ENCODE measurements at places on chromosomes 5 and 9.

DNA sequence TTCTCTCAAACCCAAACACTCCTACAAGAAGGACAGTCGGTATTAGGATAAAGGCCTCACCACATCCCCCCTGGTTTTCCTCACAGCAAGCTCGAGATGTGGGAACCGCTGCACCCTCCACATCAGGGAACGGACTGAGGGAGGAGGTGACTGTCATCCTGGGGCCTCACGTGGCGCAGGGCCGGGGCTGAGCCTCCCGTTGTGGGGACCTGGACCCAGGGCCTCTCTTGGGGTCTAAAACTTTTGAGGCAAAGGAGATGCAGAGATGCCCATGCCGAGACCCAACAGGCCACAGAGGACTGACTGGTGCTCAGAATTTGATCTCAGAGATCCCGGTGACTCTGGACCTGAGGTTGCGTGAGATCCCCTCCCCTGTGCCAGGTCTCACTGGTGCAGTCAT, 72.7 kb downstream of the MRPL36 start:
- no peak for DNase-seq

DNA sequence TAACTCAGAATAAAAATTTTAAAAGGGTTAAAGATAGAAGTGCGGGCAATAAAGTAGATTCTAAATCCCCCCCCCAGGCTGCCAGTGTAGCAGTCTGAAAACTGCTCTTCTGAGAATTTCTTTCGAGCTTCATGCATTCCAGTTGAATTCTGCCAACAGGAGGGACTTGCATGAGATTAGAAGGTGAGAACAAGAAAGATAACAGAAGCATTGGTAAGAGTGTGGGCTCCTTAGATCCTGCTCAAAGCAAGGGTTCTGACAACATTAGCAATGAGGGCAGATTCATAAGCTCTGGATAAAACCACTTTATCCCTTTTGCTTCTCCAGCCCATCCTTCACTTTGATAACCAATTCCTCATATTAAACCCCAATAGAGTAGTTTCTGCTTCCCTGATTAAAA, 235.9 kb upstream of the CDH6 start:
- DNase-seq, result no peak

DNA sequence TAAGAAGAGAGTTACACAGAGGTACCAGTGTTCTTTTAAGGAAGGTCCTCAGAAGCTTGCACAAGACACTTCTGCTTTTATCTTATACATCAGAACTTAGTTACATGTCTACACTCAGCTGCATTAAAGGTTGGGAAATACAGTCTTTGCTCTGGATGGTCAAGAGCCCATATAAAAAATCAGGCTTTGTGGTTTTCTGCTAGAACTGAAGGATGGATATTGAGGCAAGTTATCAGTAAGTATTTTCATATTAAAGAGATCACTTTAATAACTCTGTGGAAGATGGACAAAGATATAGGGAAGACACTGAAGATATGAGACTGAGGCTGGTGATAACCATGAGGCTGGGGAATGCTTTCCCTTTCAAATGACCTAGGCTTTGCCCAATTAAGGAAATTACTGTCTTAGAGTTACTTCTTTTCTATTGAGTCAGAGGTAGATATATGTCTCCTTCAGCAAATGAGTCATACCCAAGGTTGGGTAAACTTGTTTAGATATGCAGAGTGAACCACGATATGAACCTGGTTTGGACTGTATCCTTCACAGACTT, 87.0 kb upstream of the TNC start:
- DNase-seq, result peak; percentile 60

- DNase-seq, result no peak
Observed at GRCh38 chr9:89518466-89519365, 20.8 kb upstream of the SEMA4D start.

DNA sequence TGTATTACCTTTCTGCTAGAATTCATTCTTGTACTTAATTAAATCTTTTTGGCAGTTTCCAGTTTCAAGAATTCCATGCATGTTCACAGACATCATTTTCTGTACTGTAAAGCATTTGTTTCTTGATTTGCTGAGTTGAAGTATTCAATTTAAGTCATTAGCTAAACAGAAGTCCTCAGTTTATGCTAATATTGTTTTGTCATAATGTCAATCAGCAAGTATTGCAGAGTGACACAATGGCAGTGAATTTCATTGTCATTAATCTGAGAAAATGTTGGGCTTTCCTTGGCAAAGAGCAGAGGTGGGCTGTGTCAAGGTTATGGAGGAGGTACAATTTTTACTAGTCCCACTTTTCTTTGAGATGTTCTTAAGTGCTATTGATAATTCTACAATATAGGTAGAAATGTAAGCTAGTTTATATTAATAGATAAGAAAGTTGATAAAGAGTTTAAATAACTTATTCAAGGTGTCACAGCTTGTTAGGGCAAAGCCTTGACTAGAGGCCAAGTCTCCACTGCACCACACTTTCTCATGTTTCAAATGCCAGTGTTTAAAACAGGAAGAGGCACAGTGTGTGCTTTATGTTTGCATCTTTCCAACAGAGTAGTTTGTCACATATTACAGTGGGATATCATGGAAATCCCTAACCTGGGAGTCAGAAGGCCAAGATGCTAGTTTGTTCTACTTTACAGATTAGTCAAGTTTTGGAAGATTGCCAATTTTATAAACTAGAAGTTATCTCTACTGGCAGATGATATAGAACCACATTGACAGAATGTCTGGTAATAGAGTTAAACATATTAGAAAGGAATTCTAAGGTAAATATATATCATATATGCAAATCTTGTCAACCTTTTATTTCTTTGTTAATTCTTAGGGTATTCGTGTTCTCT, 56.3 kb downstream of the SLF1 start:
- DNase-seq, result no peak

- DNase-seq, result no peak
Observed at GRCh38 chr9:77019236-77019925, at the start of gene FOXB2. Gene FOXB2, plus strand, starts transcription at chr9:77019655. Its CDS starts 0 bp downstream, at chr9:77019655.

- DNase-seq, result no peak
Observed at GRCh38 chr9:36665387-36665786, 92.7 kb downstream of the MELK start.

- no peak for DNase-seq
Observed at GRCh38 chr5:125582352-125582751, 835.9 kb upstream of the ZNF608 start.

- no peak for DNase-seq
Observed at GRCh38 chr5:150461231-150461630, 11.7 kb upstream of the RPS14 start.

DNA sequence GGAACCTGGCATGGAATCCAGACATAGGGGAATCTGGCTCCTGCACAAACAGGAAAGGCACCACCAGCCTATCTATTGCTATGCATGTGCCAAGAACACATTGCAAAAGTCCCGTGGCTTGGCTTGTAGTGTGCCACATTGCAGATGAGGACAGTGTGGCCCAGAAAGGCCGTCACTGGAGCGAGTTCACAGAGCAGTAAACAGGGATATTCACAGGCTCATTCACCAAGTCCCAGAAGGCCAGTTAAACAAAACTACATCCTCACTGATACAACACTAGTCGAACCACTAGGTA, 39.6 kb upstream of the TRIM32 start:
- DNase-seq, result no peak

DNA sequence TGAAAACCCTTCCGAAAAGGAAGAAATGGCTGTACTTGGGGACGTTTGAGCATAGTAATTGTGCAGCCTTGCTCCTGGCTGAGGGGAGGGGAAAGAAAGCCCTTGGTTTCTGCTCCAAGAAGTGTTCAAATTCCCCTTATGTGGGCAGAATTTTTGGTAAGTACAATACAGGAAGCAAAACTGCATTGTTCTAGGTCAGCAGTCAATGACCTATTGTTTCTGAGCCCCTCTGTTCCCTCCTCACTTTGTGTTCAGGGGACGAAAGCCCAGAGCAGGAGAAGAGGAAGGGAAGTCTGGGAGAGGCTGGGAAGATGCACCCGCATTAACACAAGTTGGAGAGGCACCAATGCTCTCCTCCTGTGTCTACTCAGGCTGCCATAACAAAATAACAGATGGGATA, 11.9 kb downstream of the BASP1 start:
- DNase-seq, result no peak

GRCh38 chr5:14593326-14594021, 11.9 kb downstream of the OTULINL start:
- no peak for DNase-seq

DNA sequence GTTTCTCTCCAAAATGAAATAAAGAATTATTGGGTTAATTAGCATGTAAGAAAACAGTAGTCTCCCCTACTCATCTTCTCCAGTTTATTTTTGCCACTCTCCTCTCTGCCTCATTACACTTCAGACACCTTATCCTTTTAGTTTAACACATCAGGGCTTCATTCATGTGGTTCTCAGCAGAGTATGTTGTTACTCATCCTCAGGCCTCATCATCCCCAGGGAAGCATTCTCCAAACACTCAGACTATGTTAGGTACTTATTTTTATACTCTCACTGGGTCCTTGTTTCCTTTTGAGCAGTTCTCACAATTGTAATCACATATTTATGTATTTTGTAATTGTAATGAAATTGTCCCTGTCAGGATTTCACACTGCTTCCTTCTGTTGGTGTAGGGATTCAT, 470.5 kb downstream of the PDE4D start:
- no peak for DNase-seq

GRCh38 chr9:120855827-120856670, 13.3 kb upstream of the PSMD5 start:
- DNase-seq, result no peak

DNA sequence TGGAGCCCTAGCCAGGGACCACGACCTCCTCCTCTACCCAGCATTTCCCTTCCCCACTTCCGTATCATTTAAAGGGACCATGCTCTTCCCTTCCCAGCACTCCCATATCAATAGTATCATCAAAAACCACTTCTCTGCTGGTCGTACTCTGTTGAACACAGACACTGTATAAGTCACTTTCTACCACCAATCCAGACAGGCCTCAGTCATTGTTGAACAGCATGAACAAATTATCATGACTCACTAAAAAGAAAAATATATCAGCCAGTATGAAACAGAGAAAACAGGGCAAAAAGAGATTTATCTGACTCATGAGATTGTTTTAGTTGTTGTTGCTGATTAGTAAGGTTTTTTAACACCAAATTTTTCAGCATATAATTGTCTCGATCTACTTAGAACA, 89.8 kb downstream of the CDKN2A start:
- no peak for DNase-seq

DNA sequence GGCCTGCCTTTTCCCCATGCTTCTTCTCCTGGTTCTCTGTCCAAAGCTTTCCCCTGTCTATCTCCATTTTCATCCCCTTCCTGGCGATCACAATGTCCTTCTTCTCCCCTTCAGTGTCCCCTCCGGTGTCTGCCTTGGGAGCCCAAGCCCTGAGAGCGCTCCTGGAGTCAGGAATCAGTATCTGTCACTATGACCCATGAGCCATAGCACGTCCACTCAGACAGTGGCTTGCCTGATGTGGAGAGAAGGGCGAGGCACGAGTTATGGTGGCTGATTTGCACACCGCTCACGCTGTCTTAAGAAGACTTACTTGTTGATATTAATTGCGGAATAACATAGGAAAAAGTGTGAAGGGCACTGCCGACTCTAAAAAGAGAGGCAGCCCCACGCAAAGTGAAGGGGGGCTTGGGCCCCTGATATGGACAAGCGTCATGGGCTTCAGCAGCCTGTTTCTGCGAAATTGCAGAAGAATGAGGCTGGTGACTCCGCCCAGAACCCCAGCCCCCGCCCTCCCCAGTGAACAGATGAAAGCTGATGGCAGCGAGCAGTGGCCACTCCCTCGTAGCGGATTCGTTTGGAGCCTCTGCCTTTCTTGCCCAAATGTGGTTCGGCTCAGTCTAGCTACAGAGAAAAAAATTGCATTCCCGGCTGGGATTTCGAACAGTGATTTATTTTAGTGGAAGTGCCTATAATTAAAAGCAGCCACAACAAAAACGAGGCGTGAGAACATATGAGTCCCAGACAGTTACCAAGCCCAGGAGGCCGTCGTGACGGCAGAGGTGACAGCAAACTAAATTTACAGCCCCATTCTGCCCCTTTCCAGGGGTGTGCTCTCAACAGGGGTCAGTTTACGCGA, 149.8 kb downstream of the ICE1 start:
- DNase-seq, result no peak

DNA sequence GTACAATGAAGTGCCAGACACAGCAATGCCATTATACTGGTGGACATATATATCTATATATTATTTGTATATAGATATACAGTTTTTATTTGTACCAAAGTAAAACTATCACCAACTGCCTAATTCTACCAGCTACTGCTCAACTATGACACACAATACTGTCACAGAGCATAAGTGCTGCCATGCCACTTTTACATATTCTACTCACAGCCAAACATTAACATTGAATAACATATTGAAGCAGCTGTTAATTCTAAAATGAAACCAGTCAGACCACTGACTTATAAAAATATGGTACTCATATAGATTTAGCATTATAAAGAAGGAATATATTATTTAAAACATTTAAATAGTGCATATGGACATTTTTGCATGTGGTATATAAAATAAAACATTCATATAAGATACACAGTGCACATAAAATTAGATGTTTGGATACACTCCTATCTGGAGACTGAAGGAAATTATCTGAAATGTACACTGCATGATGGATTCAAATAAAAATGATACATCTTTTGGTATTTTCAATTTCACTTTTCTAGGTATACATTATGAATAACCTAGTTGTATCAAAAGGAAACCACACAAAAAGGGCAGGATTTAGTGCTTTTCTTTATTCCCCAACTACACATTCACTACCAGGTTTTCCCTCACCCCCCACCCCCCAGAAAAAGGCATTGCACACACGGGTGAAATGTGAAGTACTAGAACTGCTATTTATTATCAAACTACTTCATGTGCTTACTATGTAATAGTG, 48.9 kb downstream of the PKD2L2 start:
- no peak for DNase-seq

DNA sequence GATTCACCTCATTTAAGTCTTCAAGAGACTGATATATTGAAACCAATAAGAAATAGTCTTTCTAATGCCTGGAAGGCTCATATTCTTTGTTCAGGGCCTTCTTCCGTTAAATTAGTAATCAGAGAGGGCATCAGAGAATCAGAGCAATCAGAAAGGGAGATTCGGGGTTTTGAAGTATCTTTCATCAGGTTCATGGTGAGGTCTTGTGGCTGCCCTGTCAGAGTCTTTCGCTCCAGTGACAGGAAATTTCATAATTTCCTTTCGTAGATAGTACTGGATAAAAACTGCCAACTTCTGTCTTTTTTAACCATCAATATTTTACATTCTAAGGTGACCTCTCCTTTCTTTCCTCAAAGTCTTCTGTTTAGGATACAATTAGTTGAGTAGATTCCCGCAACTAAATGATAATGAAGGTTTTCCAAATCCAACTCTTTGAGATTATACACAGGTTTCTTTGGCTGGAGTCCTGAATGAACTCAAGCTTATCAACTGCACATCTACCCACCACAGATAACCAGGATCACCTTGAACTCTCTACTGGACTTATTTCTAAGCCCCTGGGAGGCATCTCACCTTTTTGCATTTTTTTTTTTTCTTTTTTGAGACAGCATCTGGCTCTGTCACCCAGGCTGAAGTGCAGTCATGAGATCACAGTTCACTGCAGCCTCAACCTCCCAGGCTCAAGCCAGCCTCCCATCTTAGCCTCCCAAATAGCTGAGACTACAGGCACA, 5.5 kb downstream of the IL31RA start:
- no peak for DNase-seq
